ENCODE measurements at places on chromosomes 4 and X. TPM values are rescaled to one million over a fixed set of nuclear protein-coding genes. Genes with fewer than 3 reads are reported as not detected.

GRCh38 chrX:39267176-39267575 lies 465.9 kb downstream of the MID1IP1 start:
- no peak overlapping the region for H3K4me3 ChIP-seq
- H3K4me1 ChIP-seq = no peaks in the 10 kb centered on the region
- H3K27ac ChIP-seq = no peak overlapping the region
- H3K27me3 ChIP-seq = no peaks in the 10 kb centered on the region
- no peaks in the 10 kb centered on the region for H3K36me3 ChIP-seq

Gene MAGED4B
- 6.2 TPM for total RNA-seq

- H3K4me3 ChIP-seq = no peak overlapping the region
- H3K4me1 ChIP-seq = no peaks in the 10 kb centered on the region
- H3K27me3 ChIP-seq = no peaks in the 10 kb centered on the region
- no peak for DNase-seq
- H3K36me3 ChIP-seq = no peaks in the 10 kb centered on the region
Observed at GRCh38 chrX:110743679-110744340, 51.8 kb downstream of the CHRDL1 start.

GRCh38 chr4:154953691-154954090 lies 172.6 kb downstream of the RBM46 start:
- no peak overlapping the region for H3K27ac ChIP-seq
- no peaks in the 10 kb centered on the region for H3K36me3 ChIP-seq
- no peaks in the 10 kb centered on the region for H3K4me1 ChIP-seq
- no peaks in the 10 kb centered on the region for H3K27me3 ChIP-seq
- DNase-seq = no peak
- no peak overlapping the region for H3K4me3 ChIP-seq

Gene C4orf50
- total RNA-seq = 0.03 TPM

Measured in left lung (tissue), 14 donors.